ENCODE measurements at places on chromosomes 12 and 14. TPM values are rescaled to one million over a fixed set of nuclear protein-coding genes. Genes with fewer than 3 reads are reported as not detected.

The STON2 gene
- 40.0 TPM for total RNA-seq

The TPPP2 gene
- total RNA-seq, result not detected

The SMIM41 gene
- total RNA-seq, result 5.8 TPM

The MYH6 gene
- total RNA-seq, result 0.37 TPM

The ACSM4 gene
- not detected for total RNA-seq

The ASB2 gene
- total RNA-seq, result 34.8 TPM

Measured in stomach (tissue), 19 donors.